ENCODE measurements at places on chromosomes 3 and 15.

- no peak for DNase-seq
These were observed 1.8 kb downstream of the RCCD1 start for GRCh38 chr15:90956274-90957030.

DNA sequence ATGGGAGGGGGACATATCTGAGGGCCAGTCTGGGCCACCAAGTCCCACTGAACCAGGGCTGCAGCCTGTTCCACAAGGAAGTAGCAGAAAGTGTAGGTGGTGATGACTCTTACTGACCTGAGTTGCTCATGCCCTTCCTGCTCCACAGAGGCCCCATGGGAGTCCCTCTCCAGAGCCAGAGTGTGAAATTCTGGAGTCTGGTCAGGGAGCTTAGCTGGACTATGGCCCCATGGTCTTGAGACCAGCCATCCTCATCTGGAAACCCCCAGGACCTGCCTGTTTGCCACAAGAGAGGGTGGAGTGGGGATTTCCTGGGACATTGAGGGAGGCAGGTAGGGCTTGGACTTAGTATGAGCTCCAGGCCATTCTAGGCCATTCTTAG lies 3.0 kb downstream of the SPINT1 start:
- no peak for DNase-seq

GRCh38 chr3:94115482-94115881 lies 52.6 kb downstream of the NSUN3 start:
- peak; percentile 25 for DNase-seq

GRCh38 chr3:34260271-34261000 lies 462.0 kb downstream of the PDCD6IP start:
- DNase-seq = peak; percentile 23

DNA sequence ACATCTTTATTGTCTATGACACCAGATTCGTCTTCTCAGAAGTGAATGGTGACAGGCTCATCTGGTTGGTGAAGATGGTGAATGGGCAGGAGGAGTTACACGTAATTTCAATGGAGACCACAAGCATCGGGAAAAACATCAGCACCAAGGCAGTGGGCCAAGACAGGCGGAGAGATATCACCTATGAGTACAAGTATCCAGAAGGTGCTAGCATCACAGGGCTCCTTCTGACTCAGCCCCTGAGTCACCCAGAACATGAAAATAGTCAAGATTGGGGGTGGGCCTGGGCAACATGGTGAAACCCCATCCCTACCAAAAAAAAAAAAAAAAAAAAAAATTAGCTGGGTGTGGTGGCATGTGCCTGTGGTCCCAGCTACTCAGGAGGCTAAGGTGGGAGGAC lies 32.6 kb downstream of the TGM4 start:
- DNase-seq = no peak

GRCh38 chr3:4063916-4064574 lies 239.1 kb upstream of the SETMAR start:
- DNase-seq = no peak

- peak; percentile 41 for DNase-seq
These were observed 1.4 kb downstream of the MBNL1 start for GRCh38 chr3:152269831-152270734.

GRCh38 chr3:191255156-191255555 lies 56.1 kb downstream of the OSTN start:
- DNase-seq = no peak

Measured in AML-193 (cell line).